ENCODE measurements at places on chromosomes 16 and 17.
A peak's percentile ranks its signal among the peaks of the same experiment; 100 is the strongest.

DNA sequence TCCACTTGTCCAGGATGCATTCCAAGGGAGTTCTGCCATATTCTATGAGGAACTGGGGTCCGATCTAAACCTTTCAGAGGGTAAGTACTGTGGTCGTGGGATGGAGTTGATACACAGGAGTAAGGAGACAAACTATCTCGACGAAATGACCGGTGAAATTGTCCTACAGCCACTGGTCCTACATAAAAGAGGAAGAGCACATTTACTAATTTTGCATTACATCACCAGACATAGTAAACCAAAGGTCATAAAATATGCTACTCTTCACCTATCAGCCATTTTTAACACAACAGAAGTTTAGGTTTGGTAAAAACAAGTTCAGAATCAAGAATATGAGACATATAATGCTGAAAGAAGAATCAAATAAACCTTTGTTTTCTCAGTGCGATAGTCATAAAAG, 8.1 kb downstream of the HSF5 start:
- peak; percentile 44 for DNase-seq

DNA sequence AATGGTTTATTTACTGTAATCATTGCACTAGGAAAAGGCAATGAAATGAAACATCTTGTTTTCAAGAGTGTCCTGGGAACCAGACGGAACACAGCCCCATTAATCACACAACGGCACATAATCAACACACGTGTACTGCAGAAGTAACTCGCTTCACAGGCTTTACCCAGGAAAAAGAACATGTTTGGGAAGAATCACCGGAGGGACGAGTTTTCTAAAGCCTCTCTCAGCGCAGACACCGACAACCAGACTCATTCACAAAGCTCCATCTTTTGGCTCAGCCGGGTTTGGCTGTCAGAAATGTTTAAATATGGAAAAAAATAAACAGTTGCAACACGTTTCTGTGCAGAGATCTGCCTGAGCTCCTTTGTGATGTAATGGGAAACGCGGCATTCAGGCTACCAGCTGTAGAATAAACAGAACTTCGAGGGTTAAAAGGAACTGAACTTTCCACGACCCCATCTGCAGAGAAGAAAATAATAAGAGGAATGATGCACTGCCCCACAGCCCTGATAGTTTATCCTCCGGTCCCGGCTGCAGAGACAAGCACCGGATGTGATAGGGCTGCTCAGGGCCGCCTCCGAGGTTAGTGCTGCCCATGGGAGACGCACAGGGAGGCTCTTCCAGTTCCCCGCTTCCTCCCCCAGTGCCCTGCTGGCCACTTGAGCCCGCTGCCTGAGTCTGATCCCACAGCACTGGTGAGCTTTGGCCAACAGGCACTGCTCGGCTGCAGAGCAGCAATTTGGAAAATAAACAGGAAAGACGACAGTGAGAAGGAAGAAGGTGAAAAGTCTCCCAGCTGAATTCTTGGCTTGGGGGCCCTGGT, 119.8 kb downstream of the HIC1 start:
- DNase-seq, result no peak

DNA sequence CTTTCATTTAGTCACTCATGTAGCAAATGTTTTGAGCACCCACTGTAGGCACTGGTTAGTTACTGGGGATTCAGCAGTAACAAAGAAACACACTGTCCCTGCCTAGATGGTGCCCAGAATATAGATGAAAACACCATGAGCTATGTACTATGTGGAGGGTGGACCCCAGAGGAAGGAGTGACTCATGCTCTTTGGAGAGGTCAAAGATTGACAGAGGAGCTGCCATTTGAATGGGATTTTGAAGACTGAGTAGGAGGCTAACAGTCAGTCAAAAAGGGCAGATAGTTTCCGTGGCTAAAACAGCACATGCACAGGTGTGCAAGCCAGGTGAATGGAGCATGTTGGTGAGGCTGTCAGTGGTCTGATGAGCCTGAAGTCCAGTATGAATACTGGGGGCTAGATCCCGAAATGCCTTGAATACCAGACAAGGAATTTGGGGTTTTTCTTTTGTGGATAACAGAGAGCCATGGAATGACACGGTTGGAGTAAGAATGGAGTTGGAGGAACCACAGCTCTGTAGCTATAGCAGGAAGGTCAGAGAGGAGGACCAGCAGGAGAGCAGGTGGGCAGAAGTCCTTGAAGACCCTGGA, 6.1 kb downstream of the IL21R start:
- DNase-seq, result peak; percentile 38

GRCh38 chr17:45218895-45219661, 2.6 kb upstream of the FMNL1 start:
- DNase-seq, result peak; percentile 74

GRCh38 chr16:55944377-55944802, 69.2 kb upstream of the CES5A start:
- peak; percentile 36 for DNase-seq

DNA sequence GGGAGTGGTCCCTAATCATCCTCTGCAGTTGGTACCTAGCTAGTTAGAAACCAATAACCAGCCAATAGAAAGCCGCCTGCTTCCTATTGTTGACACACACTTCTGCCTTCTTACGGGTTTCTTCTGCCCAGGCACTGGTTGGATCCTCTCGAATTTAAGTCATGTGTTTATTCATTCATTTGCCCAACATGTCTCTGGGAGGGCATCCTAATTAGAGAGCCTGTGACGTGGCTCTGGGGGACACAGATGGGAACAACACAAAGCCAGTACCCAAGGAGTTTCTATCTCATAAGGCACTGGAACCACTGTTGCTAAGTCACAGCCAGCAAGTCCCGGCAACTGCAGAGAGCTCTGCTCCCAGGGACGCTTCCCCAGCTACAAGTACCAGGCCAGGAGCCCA, 300.7 kb upstream of the TNRC6C start:
- no peak for DNase-seq

- DNase-seq, result no peak
Measured at GRCh38 chr16:69610356-69610755, 44.6 kb downstream of the NFAT5 start.

GRCh38 chr17:80414508-80414802, 512 bp upstream of the ENDOV start:
- no peak for DNase-seq

DNA sequence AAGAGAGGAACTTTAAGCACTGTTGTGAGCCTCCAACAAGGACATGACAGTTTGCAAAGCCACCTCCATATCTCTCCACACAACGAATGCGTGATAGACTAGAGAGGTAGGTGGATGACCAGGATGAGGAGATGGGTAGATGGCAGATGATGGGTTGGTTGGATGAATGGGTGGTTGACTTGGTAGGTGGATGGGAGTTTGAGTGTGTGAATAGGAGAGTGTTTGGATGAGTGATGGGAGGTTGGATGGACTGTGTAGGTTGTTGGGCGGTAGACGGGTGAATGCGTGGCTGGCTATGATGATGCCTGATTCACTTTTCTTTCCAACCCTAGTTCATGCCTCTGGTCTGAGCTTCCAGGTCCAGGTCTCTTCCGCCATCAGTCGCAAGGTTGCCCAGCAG, 4.1 kb downstream of the CDH16 start:
- no peak for DNase-seq

DNA sequence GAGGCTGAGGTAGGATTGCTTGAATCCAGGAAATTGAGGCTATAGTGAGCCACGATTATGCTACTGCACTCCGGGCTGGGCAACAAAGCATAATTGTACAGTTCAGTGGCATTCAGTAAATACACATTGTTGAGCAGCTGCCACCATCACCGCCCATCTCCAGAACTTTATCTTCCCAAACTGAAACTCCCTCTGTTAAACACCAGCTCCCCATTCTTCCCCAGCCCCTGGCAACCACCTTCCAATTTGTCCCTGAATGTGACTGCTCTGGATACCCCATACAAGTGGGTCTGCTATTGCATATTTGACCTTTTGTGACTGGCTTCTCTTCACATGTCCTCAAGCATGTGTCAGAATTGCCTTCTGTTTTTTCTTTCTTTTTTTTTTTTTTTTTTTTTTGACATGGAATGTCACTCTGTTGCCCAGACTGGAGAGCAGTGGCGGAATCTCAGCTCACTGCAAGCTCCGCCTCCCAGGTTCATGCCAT, 2.9 kb downstream of the RPL38 start:
- no peak for DNase-seq

DNA sequence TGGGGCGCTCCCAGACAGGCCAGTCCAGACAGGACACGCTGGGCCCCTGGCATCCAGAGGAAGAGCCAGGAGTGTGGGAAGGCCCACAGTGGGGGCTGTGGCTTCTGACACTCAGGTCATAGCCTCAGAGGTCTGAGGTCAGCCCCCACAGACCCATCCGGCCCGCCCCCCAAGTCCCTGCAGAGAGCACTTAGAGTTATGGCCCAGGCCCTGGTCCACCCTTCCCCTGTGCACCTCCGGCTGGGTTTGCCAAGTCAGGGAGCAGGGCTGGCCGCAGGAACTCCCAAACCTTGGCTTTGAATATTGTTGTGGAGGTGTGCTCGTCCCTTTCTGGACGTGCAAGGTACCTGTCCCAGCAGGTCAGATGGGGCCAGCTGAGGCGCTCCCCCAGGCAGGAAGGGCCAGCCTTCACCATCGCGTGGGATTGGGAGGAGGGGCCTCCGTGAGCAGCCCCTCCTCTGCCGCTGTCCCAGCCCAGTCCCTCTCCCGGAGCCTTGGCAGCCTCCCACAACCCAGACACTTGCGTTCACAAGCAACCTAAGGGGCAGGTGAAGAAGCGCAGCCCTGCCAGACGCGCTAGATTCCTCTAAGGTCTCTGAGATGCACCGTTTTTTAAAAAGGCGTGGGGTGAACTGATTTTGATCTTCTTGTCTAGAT, 74.6 kb downstream of the SOCS1 start:
- DNase-seq, result no peak

DNA sequence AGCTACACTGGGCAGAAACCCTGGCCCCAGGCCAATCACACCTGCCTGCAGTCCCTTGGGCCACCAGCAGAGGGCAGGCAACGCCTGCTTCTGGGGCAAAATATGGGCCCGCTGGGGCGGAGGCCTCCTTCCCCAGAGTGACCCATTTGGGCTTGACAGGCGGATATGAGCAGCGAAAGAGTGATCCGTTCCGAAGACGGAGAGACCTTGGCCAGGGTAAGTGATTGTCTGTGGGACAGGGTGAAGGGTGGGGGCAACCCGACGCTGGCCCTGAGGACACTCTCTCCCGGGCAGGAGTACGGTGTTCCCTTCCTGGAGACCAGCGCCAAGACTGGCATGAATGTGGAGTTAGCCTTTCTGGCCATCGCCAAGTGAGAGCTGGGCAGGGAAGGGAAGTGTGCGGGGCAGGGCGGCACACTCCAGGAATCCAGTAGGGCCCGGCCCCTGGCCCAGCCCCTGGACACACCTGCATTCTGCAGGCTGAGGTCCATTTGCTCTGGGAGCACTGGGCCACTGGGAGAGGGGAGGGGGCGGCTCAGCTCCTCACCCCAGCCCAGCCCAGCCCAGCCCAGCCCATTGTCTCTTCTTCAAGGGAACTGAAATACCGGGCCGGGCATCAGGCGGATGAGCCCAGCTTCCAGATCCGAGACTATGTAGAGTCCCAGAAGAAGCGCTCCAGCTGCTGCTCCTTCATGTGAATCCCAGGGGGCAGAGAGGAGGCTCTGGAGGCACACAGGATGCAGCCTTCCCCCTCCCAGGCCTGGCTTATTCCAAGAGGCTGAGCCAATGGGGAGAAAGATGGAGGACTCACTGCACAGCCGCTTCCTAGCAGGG, 3.5 kb upstream of the NHERF1 start:
- DNase-seq, result peak; percentile 68

- DNase-seq, result no peak
Measured at GRCh38 chr16:81679721-81680430, 99.2 kb upstream of the PLCG2 start.
